H9 (cell line): ENCODE measurements at places on chromosomes 3 and 15. TPM values are rescaled to one million over a fixed set of nuclear protein-coding genes. Genes with fewer than 3 reads are reported as not detected.

The RFC4 gene
- 103 and 108 TPM in 2 replicates for total RNA-seq

The RTP1 gene
- 6.6 and 7.5 TPM in 2 replicates for total RNA-seq

The TM6SF1 gene
- total RNA-seq, result 0.96 and 0.99 TPM in 2 replicates

The CHMP2B gene
- total RNA-seq, result 38.5 and 39.3 TPM in 2 replicates

The SLC12A1 gene
- total RNA-seq, result 0.04 and 0.07 TPM in 2 replicates

The NEK11 gene
- 1.3 and 2.5 TPM in 2 replicates for total RNA-seq

The NTRK3 gene
- 2.4 and 2.5 TPM in 2 replicates for total RNA-seq

The CCDC39 gene
- 0.59 and 0.79 TPM in 2 replicates for total RNA-seq

- H3K36me3 ChIP-seq, result peaks cover 23% of the 10 kb centered on the region
- H3K27me3 ChIP-seq, result no peaks in the 10 kb centered on the region
- H3K4me3 ChIP-seq, result no peak overlapping the region
- 0 out of 2 replicates have a peak, but pooled peaks cover 2% of the 10 kb centered on the region for H3K4me1 ChIP-seq
- DNase-seq, result peak; percentile 41
These were observed 27.6 kb downstream of the FBXW12 start for GRCh38 chr3:48399387-48400172.

- no peak overlapping the region for H3K4me3 ChIP-seq
- no peaks in the 10 kb centered on the region for H3K27me3 ChIP-seq
- H3K4me1 ChIP-seq, result peaks cover 20% of the 10 kb centered on the region; the same call in 1 of the 2 replicates
- H3K36me3 ChIP-seq, result no peaks in the 10 kb centered on the region
- no peak for DNase-seq
- H3K27ac ChIP-seq, result no peak overlapping the region
These were observed 5.4 kb downstream of the TGFBR2 start for GRCh38 chr3:30611613-30612436.

DNA sequence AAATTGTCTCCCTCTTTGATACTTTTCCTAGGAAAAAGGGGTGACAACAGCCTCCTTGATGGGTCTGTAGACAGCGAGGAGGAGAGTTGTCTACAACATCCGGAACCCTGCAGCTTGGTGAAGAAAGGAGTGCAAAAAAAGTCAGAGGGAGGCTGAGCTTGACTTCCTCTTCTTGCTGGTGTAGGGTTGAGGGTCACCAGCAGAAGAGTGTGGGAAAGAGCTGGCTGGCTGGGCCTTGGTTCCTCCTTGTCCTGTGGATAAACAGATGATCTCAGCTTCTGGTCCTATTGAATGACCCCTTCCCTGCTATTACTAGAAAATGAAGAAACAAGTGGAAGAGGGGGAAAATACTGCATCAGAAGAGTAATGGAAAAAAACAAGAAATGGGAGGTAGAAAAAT lies 20.4 kb downstream of the SLC7A14 start:
- no peak overlapping the region for H3K4me3 ChIP-seq
- no peak for DNase-seq
- no peaks in the 10 kb centered on the region for H3K36me3 ChIP-seq
- no peaks in the 10 kb centered on the region for H3K27me3 ChIP-seq
- no peaks in the 10 kb centered on the region for H3K4me1 ChIP-seq

DNA sequence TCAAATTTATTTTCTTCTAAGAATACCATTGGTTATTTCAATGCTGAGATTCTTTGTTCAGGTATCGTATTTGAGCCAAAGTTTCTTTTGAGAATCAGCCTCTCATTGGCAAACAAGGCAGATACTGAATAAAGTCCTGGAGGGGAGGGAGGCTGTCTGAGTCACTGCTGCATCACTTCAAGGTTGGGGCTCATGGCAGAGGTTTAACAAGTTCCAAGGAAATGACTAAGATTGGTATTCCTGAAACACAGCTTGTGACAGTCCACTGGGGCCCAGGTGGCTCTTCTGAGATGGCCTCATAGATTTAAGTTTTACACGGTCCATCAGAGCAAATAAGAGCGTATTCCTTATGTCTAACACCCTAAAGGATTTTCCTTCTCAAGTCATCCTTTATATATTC lies 213.8 kb upstream of the STAC start:
- no peaks in the 10 kb centered on the region for H3K36me3 ChIP-seq
- no peak overlapping the region for H3K27ac ChIP-seq
- no peak overlapping the region for H3K4me3 ChIP-seq
- no peak for DNase-seq
- no peaks in the 10 kb centered on the region for H3K27me3 ChIP-seq

DNA sequence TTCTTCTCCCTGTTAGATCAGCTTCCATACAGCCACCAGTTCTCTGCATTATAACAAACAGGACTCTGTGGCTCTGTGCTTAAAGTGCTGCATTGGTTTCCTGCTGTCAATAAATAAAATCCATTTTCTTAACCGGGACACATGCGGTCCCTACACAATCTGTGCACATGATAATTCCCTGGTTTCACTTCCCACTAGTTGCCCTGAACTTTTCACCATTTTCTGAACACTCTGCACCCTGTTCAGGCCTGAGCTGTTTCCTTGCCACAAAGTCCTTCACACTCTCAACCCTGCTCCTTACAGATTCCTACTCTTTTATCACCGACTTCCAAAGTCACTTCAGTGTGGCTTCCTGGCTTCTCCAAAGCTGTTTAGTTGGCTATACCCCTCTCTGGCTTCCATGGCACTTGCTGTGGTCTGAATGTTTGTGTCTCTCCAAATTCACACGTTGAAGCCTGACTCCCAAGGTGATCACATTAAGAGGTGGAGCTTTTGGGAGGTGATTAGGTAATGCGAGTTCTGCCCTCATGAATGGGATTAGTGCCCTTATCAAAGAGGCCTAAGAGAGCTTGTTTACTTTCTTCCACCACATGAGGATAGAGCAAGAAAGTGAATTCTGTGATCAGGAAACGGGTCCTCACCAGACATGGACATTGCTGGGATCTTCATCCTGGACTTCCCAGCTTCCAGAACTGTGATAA lies 233.4 kb downstream of the CHST2 start:
- no peaks in the 10 kb centered on the region for H3K36me3 ChIP-seq
- DNase-seq, result no peak
- no peaks in the 10 kb centered on the region for H3K27me3 ChIP-seq
- no peak overlapping the region for H3K27ac ChIP-seq
- H3K4me1 ChIP-seq, result peaks cover 5% of the 10 kb centered on the region; the same call in 1 of the 2 replicates

- H3K27ac ChIP-seq, result no peak overlapping the region
- H3K4me3 ChIP-seq, result no peak overlapping the region
- peaks cover 4% of the 10 kb centered on the region; the same call in 1 of the 2 replicates for H3K4me1 ChIP-seq
- H3K27me3 ChIP-seq, result no peaks in the 10 kb centered on the region
These were observed 455.0 kb upstream of the THBS1 start for GRCh38 chr15:39125904-39126303.

GRCh38 chr3:146975476-146975875 lies 370.3 kb upstream of the PLSCR5 start:
- no peaks in the 10 kb centered on the region for H3K27me3 ChIP-seq
- no peak overlapping the region for H3K27ac ChIP-seq
- no peaks in the 10 kb centered on the region; the same call in 1 of the 2 replicates for H3K4me1 ChIP-seq

GRCh38 chr15:101498717-101499480 lies 9.4 kb upstream of the PCSK6 start:
- no peaks in the 10 kb centered on the region for H3K27me3 ChIP-seq
- no peaks in the 10 kb centered on the region for H3K4me1 ChIP-seq
- H3K4me3 ChIP-seq, result no peak overlapping the region
- no peak overlapping the region for H3K27ac ChIP-seq

GRCh38 chr3:195806916-195807231 lies 4.9 kb downstream of the MUC4 start:
- H3K36me3 ChIP-seq, result no peaks in the 10 kb centered on the region
- H3K27me3 ChIP-seq, result no peaks in the 10 kb centered on the region
- no peak overlapping the region for H3K4me3 ChIP-seq
- DNase-seq, result no peak
- H3K4me1 ChIP-seq, result peaks cover 8% of the 10 kb centered on the region

- H3K36me3 ChIP-seq, result peaks cover 9% of the 10 kb centered on the region
- H3K27me3 ChIP-seq, result no peaks in the 10 kb centered on the region
- H3K4me1 ChIP-seq, result no peaks in the 10 kb centered on the region
These were observed 38.6 kb downstream of the HACD2 start for GRCh38 chr3:123546133-123546755.

DNA sequence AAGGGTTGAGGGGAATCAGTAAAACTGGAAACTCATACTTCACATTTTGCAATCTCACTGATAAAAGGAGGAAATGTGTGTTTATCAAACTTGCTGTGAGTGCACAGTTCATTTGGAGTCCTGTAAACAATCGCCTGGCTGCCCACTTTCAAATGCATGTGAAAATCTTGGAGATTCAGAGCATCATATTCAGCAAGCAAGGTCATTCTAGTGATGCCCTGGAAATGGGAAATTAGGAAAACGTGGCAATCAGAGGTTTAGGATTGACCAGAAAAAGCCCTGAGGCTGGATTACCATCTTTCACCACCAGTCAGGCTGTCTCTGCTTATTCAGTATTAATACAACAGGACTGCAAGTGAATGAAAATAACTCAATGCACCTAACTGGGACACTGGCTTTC lies 23.9 kb downstream of the DPH6 start:
- H3K36me3 ChIP-seq, result no peaks in the 10 kb centered on the region
- peaks cover 4% of the 10 kb centered on the region; the same call in 1 of the 2 replicates for H3K4me1 ChIP-seq
- DNase-seq, result no peak
- no peaks in the 10 kb centered on the region for H3K27me3 ChIP-seq

DNA sequence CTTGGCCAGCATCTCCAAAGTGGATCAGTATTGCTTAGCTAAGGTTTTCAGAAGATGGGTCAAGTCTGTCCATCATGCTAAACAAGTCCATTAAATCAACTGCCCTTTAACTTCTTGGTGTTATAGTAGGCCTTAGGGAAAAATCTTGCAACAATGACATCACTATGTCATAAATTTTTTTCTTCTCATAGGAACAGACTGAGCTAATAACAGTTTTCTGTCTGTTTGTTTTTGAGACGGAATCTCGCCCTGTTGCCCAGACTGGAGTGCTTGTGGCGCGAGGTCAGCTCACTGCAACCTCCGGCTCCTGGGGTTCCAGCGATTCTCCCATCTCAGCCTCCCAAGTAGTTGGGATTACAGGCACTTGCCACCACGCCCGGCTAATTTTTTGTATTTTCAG lies 94.2 kb downstream of the EFL1 start:
- no peaks in the 10 kb centered on the region for H3K4me1 ChIP-seq
- H3K4me3 ChIP-seq, result no peak overlapping the region
- no peak overlapping the region for H3K27ac ChIP-seq
- no peaks in the 10 kb centered on the region for H3K27me3 ChIP-seq
- no peak for DNase-seq

GRCh38 chr15:78797951-78798350 lies 13.3 kb downstream of the ADAMTS7 start:
- H3K4me3 ChIP-seq, result no peak overlapping the region
- H3K4me1 ChIP-seq, result no peaks in the 10 kb centered on the region
- no peak for DNase-seq
- H3K27me3 ChIP-seq, result no peaks in the 10 kb centered on the region
- no peak overlapping the region for H3K27ac ChIP-seq

DNA sequence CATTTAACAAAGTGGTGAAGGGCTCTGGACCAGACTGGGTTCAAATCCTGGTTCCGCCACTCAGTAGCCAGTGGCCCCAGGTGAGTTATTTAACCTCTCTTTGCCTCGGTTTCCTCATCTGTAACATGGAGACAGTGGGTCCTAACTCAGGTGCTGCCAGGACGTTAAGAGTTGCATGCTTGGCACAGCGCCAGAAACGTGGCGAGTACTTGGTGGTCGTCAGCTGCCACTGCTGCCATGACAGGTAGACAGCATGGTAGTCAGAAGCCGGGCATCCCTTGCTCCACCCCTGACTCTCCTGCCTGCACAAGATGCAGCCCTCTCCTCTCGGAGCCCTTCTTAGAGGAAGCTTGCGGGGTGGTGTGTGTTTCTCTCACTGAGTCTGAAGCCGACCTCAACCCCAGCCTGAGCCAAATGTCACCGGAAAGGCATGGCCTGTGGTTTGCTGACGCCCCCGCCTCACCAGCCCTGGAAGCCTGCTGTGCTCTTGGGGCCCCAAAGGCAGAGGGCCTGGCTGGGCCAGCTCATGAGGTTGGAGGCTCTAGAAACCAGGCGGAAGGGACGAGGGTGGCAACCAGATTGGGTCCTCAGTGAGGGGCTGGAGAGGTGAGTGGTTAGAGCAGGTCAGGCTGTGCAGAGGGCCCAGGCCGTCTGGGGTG lies 160.8 kb upstream of the TLE3 start:
- no peak for DNase-seq
- H3K27ac ChIP-seq, result no peak overlapping the region
- H3K4me3 ChIP-seq, result no peak overlapping the region
- H3K36me3 ChIP-seq, result no peaks in the 10 kb centered on the region
- H3K27me3 ChIP-seq, result no peaks in the 10 kb centered on the region

DNA sequence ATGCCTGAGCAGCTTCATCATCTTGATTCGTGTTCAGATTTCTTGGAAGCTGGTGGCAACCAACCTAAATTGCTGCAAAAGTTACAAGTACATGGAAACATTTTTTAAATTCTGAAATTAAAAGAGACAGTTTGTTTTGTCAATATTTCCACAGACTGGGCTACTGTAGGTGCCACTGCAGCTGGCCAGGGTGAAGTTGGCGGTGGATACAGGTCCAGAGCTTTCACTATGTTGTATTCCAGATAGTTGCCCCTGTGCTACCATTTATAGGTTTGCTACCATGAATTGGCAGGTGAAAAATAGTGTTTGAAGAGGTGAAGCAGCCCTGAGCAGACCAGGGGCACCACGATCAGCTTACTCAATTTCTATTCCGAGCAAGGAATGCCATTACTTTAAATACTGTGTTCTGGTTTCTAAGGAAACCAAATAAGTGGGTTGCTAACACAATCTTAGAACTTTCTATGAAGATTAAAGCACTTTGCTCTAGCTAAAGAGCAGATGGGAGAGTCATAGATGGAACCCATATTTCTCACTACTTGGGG lies 21.2 kb upstream of the SHC4 start:
- H3K27ac ChIP-seq, result no peak overlapping the region
- H3K4me1 ChIP-seq, result no peaks in the 10 kb centered on the region
- no peak overlapping the region for H3K4me3 ChIP-seq
- DNase-seq, result no peak
- H3K36me3 ChIP-seq, result no peaks in the 10 kb centered on the region

DNA sequence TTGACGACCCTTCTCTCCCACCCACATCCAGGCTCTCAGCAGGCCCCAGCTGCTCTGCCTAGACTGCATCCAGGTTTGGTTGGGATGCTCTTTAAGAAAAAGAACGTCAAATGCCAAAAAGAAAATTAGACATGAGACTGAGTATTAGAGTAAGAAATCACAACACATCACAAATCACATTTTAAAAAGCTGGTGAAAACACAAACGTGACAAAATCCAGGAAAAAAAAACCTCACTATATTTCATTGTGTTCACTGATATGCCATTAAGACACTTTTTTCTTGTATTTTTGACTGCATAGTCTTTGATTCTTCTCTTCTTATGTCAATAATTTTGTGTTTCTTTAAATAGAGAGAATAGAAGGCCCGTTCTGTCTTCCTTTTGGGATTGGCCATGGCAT lies 243.7 kb downstream of the TLE3 start:
- no peak overlapping the region for H3K27ac ChIP-seq
- H3K36me3 ChIP-seq, result no peaks in the 10 kb centered on the region
- H3K27me3 ChIP-seq, result no peaks in the 10 kb centered on the region
- no peak overlapping the region for H3K4me3 ChIP-seq
- H3K4me1 ChIP-seq, result no peaks in the 10 kb centered on the region; the same call in 1 of the 2 replicates
- no peak for DNase-seq

GRCh38 chr15:47817969-47818548 lies 100.8 kb downstream of the SEMA6D start:
- DNase-seq, result peak; percentile 39
- H3K27me3 ChIP-seq, result no peaks in the 10 kb centered on the region
- no peak overlapping the region for H3K4me3 ChIP-seq
- H3K4me1 ChIP-seq, result peaks cover 5% of the 10 kb centered on the region; the same call in 1 of the 2 replicates
- H3K36me3 ChIP-seq, result no peaks in the 10 kb centered on the region
- no peak overlapping the region for H3K27ac ChIP-seq
